ENCODE measurements at places on chromosomes 4 and X. TPM values are rescaled to one million over a fixed set of nuclear protein-coding genes. Genes with fewer than 3 reads are reported as not detected.

MANBA gene
- 57.2 TPM for total RNA-seq

SYN1 gene
- total RNA-seq, result not detected

- DNase-seq, result no peak
These were observed 68.3 kb upstream of the PGM2 start for GRCh38 chr4:37758226-37758625.

DNA sequence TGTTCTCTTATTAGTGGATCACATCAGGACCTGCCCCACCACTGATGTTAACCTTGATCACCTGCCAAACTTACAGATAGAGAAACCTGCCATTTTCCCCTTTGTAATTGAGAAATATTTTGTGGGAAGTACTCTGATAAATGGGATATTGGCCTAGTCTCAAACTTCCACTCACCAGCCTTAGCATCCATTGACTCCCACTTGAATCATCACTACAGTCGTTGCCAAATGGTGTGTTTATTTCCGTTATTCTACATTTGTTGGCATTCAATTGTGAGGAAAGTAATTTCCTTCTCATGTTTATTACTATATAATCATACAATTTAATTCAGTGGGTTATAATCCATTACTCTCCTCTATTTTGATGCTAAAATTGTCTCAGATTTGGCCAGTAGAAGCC lies 156.4 kb upstream of the CXCL13 start:
- DNase-seq, result no peak

DNA sequence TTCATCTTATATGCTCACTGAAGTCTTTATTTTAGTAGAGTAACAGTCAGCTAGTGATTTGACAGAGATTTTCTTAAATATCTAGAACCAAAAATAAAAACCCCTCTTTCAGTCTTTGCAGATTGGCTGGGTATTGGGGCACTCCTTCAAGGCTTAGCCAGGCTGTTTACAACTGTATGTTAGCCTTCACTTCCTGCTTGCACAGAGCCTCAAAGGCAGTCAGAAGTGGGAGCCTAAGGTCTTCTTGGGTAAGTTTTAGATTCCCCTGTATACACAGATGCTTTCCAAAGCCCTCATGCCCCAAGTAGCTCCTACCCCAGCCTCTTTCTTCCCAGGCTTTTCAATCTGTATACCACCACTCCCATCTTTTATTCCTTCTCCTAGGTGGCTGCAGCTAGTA lies 136.1 kb upstream of the STIM2 start:
- DNase-seq, result no peak

GRCh38 chr4:31360786-31361185 lies 640.6 kb downstream of the PCDH7 start:
- no peak for DNase-seq

DNA sequence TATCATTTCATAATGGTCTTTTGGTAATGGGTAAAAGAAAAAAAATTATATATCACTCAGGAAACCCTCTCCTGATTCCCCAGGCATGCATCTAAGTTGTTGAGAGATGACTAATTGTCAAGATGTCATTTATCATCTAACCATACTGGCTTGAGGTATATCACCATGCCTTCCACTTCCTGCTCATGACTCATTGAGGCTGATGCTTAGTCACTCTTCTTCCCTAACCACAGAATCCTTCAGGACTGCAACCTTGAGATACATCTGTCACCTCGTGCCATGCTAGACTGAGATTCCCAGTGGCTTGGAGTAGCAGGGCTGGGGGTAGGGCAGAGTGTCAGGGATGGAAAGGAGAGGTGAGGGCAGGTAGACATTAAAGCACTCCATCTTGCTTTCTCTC lies 782.5 kb upstream of the INTU start:
- no peak for DNase-seq
